ENCODE measurements at places on chromosomes 6 and 20.

DNA sequence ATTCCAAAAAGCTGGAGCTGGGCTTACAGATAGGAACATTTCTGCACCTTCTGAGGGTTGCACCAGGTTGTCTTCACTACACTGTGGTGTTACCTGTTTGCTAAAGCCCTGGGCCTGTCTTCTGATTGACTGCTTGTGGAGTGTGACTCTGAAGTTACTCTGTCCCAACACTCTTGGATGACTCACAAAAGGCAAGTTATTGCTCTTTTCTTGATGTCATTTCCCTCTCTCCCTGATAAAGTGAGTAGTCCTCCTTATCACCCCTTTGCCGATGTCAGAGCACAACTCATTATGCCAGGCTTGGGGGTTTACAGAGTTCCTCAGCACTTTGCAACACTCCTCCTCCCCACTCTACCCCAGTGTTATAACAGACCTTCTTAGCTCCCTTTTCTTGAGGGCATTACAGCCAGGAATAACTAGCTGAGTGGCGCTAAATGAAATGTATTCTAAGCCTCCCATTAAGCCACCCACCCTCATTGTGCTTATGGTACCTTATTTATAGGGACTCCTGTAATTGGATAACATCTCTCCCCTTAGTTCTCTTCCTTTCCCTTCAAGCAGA, 36.1 kb upstream of the NKX2-4 start:
- DNase-seq: no peak

DNA sequence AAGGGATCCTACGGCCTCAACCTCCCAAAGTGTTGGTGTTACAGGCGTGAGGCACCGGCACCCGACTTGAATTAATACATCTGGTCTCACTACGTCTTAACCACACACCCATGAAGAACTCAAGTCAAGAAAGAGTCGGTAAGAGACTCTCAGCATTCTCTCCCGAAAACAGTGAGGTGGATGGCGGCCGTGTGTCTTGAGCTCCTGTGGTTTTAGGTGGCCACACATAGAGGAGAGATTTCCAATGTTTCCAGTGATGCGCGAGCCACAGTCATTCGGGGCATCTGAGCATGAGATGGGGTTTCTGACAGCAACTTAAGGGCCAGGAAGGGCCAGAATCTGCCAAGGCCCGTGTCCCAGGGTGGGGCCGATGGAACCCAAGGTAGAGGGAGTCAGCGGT, 766.4 kb upstream of the DEFB115 start:
- DNase-seq: no peak

GRCh38 chr6:110337486-110337885, 20.7 kb downstream of the METTL24 start:
- no peak for DNase-seq

GRCh38 chr20:19368351-19368750, 155.9 kb downstream of the SLC24A3 start:
- DNase-seq: no peak

GRCh38 chr6:14211562-14211942, 94.0 kb downstream of the CD83 start:
- DNase-seq: no peak

DNA sequence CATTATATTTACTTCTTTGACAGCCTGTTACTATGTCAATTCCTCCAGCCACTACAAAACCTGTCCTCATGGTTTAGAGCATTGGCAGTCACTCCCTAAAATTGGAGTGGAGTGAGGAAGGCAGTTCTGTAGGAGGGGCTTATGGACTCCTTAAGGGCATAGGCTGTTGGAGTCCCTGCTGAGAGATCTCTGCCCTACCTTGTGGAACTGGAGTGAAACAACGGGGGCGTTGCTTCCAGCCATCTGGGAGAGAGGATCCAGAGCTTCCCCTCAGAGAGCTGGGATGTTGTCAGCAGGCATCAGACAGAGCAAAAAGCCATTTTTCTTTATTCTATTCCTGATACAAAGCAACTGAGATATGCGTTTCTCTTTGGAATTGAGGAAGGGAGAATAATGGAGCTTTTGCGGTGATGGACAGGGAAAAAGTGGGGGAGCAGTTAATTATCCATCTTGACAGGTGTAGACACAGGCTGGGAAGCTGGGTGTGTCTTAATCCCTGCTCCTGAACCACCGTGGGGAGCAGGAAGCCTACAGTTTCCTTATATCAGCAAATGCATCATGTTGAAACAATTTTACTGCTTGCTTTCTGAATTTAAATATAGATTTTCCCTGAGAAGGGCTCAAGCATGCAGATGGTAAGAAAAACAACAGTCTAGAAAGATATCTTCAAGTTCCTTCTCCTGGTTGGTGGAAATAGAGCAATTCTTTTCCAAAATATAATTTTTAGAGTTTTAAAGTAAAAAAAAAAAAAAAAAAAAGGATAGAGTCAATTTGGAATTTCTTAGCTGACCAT, 402.5 kb downstream of the PLCB1 start:
- no peak for DNase-seq
